ENCODE measurements at places on chromosomes 3 and 15. TPM values are rescaled to one million over a fixed set of nuclear protein-coding genes. Genes with fewer than 3 reads are reported as not detected.
A peak's percentile ranks its signal among the peaks of the same experiment; 100 is the strongest.

GRCh38 chr3:171695426-171695825, 114.9 kb downstream of the PLD1 start:
- no peak for DNase-seq

DNA sequence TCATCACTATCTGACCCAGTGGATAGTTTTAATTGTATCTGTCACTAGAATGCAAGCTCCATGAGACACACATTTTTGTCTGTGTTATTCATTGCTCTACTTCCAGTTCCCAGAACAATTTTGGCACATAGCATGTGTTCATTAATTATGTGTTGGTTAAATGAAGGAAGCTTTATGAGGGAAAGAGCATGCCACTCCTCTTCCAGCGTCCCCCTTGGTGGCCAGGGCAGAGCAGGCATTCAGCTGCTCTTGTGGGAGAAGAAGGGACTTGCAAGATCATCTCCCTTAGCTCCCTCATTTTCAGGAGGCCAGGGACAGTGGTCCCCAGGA, 489 bp upstream of the GALNT15 start:
- DNase-seq = no peak

GRCh38 chr3:180932819-180933218, 20.3 kb downstream of the FXR1 start:
- DNase-seq = no peak

The PLSCR5 gene
- polyA plus RNA-seq = not detected

GRCh38 chr15:92164327-92165000, 229.2 kb upstream of the ST8SIA2 start:
- no peak for DNase-seq

The HCN4 gene
- polyA plus RNA-seq = 5.1 TPM

GRCh38 chr3:131630097-131630496, 127.3 kb upstream of the MRPL3 start:
- DNase-seq = no peak

DNA sequence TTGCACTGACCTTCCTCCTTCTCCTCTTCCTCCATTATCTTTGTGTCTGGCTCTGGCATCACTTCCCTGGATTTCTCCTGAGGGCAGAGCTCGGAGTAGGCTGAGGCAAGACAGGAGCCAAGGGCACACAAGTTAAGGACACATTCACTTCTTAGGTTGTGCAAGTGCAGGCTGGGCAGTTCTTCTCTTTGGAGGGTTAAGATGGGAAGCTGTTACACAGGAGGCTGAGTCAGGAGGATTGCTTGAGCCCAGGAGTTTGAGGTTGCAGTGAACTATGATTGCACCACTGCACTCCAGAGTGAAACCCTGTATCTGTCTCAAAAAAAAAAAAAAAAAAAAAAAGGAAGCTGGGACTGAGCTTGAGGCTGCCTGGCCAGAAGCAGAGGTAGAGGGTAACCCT, 176.2 kb upstream of the ANKRD28 start:
- no peak for DNase-seq

The EBLN2 gene
- polyA plus RNA-seq = 0.24 TPM

GRCh38 chr3:124565013-124565412, 165.2 kb upstream of the UMPS start:
- DNase-seq = peak; percentile 66

The SUSD5 gene
- 0.80 TPM for polyA plus RNA-seq

The TRPM1 gene
- polyA plus RNA-seq = not detected

DNA sequence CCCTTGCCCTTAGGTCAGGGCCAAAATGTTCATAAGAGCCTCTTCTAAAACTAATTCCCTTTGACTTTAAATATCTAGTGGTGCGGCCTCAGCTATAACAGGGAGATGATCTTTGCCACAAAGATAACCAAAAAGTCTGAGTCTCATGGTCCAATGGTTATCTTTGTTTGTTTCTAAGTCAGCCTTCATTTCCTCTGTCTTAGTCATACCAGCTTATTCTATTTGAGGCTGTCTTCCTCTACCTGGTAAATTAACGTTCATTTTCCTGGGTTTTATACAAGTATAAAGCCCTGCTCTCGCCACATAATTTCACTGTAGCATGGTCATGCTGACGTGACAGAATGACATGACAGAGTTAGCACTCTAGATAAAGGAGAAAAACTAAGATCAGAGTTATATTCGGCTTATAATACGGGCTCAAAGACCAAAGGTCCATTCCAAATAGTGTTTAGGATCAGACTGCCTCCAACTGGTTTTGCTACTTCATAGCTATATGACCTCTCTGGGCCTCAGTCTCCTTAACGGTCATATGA, 18.4 kb downstream of the ZNF860 start:
- DNase-seq = no peak

- no peak for DNase-seq
Measured at GRCh38 chr3:71718072-71718471, 7.1 kb downstream of the EIF4E3 start.

DNA sequence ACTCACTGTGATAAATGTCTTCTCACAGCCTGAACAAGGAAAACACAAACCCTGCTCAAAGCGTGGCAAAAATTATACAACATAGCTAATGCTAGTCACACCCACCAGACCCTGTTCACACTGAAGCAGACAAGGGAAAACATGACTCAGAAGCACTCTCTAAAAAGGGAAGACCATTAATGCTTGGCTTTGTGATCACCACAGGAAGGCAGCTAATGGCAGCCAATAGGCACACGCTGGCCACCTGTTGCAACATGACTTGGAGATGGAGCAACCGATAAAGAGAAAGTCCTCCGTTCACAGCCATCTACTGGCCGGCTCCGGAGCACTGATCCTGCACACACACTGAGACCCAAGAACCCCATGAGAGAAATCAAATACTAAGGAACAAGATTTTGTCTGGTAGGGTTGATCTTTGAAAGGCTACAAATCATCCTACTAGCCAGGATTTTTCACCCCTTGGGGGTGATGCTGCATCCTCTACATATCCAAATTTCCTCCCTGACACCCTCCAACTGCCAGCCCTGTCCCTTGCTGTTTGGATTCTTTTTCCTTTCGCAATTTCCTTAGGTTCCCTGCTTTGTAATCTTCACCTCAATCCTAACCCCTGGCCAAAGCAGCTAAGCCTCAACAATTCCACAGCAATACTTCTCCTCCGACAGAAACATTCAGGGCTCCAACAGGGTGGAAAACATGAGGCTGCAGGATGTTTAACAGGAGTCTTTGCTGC, 3.2 kb downstream of the ZXDC start:
- DNase-seq = no peak

The LMAN1L gene
- not detected for polyA plus RNA-seq

Measured in heart left ventricle (tissue), 16 donors.